ENCODE measurements at places on chromosomes 6 and 20.

- DNase-seq, result no peak
Observed at GRCh38 chr6:15526212-15526701, 136.6 kb downstream of the DTNBP1 start.

- no peak for DNase-seq
Observed at GRCh38 chr6:128139519-128139918, 238.7 kb upstream of the THEMIS start.

DNA sequence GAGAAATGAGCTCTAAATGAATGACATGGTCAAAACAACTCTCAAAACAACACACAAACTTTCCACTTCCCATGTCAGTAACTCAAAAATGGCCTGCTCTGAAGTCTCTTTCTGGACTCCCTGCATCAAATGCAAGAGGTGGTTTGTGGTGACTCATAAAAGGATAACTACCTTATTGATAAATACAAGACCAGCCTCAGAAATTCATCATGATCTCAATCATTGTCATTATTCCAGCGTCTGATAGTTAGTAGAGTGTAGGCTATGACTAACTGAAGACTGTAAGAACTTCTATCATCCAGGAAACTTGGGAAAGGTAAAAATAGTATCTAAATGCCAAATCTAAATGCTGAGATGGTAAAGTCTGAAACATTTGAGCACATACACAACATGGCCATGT is 369.4 kb downstream of the BMP2 start:
- no peak for DNase-seq

DNA sequence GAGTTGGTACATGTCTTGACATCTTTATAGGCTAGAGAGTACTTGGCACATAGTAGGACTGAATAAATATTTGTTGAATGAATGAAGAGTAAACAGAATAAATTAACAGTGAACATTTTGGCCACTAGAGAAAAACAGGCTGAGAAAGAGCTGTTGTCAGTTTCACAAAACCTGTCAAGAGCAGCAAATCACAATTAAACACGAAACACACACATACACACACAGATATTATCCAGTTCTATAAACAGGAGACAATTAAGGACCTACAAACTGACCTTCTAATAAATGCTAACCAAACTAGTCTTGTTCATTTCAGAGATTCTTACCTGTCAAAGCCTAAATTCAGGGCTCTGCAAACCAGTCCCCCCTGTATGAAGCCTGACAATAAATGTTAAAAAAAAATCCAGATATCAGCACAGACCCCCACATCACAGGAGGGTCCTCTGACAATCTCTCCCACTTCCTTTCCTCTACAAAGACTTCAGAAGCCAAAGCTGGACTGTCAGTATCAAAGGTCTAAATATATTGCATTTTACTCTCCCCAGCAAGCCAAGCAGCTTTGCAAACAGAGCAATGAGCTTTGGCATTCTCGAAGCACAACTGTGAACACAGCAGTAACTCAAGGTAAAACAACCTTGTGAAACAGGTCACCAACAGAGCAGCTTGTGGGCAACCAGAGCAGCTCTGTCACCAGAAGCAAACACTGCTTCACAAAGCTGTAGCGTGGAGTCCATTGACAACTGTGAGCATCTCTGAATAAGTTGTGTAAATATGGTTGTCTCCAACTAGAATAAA is 229.9 kb downstream of the TBXT start:
- DNase-seq, result no peak

DNA sequence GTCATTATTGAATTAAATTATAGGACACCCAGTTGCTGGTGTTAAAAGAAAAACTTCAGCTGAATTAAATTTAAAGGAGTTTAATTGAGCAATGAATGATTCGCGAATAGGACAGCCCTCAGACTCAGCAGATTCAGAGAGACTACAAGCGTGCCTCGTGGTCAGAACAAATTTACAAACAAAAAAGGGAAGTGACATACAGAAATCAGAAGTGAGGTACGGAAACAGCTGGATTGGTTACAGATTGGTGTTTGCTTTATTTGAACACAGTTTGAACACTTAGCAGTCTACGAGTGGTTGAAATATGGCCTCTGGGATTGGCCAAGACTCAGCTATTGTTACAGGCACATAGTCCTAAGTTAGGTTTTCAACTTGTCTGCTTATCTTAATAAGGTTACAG is 25.8 kb upstream of the TNFRSF21 start:
- no peak for DNase-seq

DNA sequence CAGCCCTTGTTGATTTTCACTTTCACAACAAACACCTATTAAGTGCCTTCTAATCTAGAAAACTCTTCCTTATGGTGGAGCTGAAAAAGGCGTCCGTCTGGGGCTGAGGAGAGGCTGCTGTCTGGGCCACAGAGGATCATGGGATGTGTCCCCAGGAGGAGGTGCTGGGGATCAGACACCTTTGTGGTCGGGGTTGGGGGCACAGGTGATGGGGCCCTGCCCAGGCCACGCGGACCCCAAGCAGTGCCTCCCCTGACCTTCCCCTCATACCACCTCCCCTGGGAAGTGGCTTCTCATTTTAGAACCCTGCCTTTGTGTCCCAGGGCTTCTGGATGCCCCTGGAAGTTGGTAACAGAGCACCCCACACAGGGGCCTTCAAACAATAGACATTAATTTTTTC is 41.1 kb downstream of the SUN5 start:
- DNase-seq, result no peak

GRCh38 chr20:13262671-13263360 is 41.7 kb downstream of the ISM1 start:
- DNase-seq, result no peak

DNA sequence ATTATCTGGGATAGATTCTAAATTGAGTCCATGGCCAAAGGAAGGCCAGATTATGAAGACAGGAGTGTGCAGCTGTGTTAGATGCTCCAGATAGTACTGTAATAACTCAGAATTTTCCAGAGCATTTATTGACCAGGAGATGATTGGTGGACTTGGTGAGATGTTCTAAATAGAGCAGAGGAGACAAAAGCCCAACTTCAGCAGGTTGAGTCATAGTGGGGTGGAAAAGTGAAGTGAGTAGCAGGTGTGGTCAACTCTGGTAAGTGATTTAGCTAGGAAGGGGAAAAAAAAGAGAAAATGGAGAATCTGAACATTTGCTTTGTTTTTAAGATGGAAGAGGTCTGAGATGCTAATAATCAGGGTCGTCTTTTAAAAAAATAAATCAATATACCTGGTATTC is 227.4 kb downstream of the TMEM200A start:
- no peak for DNase-seq

GRCh38 chr6:133218852-133219251 is 22.3 kb upstream of the EYA4 start:
- no peak for DNase-seq

DNA sequence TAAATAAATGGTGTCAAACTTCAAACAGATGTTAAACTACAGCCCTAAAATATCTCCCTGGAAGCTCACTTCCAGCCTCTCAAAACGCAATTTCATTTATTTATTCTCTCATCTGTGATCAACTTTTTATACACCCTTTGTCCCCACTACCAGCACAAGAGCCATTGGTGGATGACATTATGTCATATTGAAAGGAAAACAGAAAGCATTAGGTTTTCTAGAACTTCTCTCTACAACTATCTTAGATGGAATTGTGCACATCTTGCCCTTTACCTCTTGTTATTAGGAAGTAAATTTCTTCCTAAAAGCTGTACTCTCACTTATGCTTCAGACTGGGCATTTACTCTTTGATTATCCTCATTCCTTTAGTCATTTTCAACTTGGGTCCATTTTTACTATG is 771.2 kb upstream of the GJE1 start:
- no peak for DNase-seq

DNA sequence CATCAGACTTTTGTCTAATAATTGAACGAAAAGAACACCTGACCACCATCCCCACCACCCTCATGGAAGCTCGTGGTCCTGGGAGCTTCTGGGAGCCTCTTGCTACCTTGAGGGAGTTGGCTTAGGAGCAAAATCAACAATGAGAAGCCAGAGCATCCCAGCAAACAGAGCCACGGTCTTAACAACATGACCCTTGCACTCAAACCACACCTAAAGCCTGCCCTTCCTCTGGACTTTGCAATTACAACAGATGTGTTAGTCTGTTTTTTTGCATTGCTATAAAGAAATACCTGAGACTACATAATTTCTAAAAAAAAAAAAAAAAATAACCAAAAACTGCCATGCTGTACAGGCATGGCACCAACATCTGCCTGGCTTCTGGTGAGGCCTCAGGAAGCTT is 9.5 kb upstream of the RBM24 start:
- no peak for DNase-seq

GRCh38 chr6:82246802-82247504 is 591 bp downstream of the IBTK start:
- DNase-seq, result peak; percentile 20

DNA sequence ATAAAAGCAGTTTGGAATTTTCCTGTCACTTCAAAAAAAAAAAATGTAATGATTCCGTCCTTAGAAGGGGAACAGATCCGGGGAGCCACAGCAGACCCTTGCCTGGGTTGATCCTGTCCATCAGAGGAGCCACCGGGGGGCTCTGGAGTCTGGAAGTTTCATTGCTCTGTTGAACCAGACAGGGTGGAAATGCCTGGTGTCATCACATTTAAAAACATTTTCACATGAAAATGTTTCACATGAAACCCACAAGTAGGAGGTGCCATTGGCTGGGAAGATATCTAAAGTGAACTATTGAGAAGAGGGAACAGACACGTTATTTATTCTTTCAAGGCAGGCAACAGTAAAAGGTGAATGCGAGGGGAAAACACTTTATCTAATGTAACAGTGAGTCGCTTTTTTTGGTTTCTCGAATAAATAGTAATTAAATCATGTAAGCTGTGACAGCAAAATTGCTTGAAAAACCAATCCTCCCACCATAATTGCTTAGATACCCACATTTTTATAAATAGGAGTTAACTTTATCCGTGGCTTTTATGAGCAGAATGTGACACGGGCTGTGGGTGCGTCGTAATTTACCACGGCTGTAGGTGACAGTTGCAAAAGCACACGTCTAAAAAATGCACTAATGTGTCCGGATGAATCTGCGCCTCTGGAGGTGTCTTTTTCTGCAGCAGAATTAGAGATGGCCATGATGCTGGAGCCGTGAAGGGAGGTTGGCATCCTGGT is 323.4 kb downstream of the TAF4 start:
- DNase-seq, result no peak

- no peak for DNase-seq
Observed at GRCh38 chr6:45563041-45563440, 185.3 kb upstream of the SUPT3H start.

- DNase-seq, result no peak
Observed at GRCh38 chr6:127513425-127513824, 5.7 kb downstream of the MTCL3 start.
